ENCODE measurements at places on chromosomes 13 and 19.

DNA sequence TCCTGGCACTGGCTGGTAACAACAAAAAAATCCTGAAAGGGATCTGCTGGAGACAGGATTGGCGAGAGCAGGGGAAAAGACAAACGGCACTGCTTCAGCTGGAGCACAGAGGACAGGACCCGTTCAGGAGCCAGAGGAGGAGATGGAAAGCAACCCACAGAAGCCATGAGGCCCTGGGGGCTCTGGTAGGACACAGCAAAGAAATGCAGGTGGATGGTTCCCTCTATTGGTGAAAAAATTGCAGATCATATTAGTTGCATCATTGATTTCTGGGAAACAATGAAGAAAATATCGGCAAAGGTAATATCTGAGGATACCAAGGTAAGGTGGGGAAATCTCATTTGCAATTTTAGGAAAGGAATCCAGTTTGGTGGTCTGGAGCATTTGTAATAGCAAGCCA lies 25.7 kb upstream of the TPP2 start:
- DNase-seq: no peak

DNA sequence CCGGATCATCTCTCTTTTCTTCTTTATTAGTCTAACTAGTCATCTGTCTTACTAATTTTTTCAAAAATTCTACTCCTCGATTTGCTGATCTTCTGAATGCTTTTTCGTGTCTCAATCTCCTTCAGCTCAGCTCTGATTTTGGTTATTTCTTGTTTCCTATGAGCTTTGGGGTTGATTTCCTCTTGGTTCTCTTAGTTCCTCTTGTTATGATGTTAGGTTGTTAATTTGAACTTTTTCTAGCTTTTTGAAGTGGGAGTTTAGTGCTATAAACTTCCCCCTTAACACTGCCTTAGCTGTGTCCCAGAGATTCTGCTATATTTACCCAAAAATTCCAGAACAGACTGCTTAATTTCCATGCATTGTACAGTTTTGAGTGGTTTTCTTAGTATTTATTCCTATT lies 3.4 kb downstream of the FCAR start:
- DNase-seq: no peak

DNA sequence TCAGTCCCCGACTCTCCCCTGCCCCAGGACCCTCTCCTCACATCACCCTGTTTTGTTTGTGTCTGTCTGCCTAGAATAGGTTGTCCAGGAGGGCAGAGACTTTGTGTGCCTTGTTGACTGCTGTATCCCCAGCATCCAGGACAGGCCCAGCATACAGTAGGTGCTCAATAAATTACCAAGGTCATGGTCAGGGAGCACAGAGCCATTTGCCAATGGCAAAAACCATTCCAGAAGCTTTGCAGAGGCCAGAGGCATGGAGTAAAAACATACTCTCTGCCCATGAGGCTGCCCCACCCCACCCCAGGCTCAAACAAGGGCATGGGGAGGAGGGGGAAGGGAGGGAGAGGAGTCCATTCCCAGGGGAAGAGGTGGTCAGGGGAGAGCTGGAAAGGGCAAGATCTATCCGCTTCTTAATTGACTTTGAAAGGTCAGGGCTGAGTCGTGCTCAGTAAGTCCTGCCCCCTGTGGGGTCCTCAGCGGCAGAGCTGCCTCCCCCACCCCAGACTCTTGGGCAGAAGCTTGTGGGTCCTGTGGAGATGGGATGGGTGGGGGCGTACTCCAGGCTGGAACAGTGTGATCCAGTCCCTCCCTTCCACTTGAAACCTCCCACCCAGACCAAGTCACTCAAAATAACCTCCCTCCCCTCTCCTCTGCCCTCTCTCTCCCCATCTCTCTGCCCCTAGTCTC lies 4.4 kb downstream of the GPR4 start:
- no peak for DNase-seq

DNA sequence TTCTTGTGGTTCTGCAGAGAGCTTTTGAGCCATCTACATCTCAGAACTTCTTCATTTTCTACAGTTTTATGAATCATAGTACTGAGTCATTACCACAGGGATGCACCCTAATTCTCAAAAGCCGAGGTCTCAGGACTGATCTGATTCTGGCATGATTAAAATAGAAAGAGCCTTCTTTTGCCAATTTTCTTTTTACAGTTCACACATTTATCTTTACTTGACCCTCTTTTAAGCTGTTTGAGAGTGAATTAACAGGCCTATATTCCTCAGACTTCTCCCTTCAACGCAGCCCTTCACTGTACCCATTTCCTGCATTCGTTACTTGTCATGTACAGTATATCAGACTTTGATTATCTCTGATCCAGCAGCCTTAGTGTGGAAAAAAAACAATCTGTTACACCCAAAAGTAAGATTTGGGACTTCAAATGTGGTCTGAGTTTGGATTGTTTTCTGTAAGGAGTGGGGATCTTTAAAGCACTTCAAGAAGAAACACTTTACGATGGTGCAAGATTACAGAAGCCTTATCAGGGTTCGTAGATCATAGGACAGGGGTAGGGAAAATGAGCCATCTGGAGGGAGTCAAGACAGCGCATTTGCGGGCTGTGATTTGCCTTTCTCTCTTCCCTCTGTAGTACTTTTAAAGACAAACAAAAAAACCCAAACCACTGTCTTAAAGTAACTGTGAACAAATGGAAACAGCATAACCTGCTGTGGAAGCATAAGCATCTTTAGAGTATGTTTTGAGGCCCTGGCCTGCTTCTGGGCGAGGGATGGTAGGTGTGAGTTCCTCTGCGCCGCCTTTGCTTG lies 15.3 kb upstream of the GPR183 start:
- no peak for DNase-seq

GRCh38 chr19:53158119-53158656 lies 665 bp downstream of the ZNF347 start:
- DNase-seq: no peak

GRCh38 chr13:41409611-41410010 lies 47.7 kb upstream of the RGCC start:
- no peak for DNase-seq

GRCh38 chr19:58352760-58353671 lies at the start of gene A1BG:
A1BG (minus strand) TSS chr19:58353492; CDS start chr19:58353437, 55 bp downstream.
- DNase-seq: no peak

DNA sequence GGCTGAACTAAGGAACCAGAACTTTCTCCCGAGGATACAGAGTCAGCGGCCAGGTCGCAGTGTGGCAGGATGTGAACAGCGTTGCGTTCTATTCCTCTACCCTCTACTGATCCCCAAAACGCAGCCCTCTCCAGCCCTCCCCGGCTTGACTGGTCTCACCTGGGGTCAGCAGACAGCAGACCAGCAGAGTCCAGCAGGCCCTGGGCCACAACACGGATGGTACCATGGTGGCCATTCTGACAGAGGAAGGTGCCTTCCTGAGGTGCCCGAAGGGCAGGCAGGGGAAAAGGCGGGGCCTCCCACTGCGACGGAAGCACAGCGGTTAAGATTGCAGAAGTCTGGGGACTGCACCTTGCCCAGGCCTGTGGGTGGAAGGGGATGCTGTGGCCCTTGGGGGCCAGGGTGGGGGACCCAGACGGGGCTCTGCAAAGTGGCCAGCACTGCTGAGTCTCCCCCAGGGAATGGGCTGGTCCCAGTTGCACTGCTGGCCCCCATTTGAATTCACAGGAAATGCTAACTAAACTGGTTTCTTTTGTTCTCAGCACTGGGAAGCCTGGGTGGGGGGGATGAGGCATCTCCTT lies at the start of gene ICAM3:
TSS of gene ICAM3 (minus strand) at position 245 of the 581 bp plus-strand sequence. CDS start at position 235, 10 bp downstream.
- no peak for DNase-seq

- no peak for DNase-seq
These were observed 142.7 kb downstream of the USP12 start for GRCh38 chr13:27028683-27029480.

GRCh38 chr13:42064259-42064658 lies 15.8 kb downstream of the DGKH start:
- no peak for DNase-seq

DNA sequence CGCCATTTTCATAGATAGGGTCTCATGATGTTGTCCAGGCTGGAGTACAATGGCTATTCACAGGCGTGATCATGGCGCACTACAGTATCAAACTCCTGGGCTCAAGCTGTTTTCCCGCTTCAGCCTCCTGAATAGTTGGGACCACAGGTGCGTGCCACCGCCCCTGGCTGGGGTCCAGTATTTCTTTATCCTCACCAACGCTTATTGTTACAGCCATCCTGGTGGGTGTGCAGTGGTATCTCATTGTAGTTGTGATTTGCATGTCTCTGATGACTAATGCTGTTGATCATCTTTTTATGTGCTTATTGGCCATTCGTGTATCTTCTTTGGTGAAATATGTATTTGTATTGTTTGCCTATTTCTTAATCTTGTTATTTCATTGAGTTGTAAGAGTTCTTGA lies 49.0 kb downstream of the SIPA1L3 start:
- no peak for DNase-seq

DNA sequence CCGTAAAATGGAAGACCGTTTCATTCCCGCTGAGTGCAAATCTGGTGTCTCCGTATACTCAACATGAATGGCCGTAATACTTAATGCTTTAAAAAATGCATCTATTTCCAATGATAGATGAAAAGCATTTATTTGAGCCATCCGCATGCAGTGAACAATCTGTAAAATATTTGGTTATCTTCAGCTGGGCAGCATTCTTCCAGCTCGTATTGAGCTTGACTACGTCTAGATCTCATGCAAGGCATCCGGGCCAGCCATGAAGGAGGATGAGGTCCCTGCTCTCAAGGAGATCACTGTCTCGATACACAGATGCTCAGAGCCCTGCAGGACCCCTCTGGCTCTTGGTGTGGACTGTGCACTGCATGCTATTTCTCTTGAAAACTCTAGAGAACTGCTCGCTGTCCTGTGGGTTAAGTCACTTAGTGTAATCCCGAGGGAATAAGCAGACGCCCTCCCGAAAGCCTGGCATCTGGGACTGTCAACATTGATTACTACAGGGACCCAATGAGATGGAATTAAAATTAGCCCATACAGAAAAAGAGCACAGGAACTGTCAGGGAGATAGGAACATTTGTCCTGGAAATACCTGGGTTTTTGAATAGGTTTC lies 112.4 kb upstream of the RNF113B start:
- DNase-seq: no peak

DNA sequence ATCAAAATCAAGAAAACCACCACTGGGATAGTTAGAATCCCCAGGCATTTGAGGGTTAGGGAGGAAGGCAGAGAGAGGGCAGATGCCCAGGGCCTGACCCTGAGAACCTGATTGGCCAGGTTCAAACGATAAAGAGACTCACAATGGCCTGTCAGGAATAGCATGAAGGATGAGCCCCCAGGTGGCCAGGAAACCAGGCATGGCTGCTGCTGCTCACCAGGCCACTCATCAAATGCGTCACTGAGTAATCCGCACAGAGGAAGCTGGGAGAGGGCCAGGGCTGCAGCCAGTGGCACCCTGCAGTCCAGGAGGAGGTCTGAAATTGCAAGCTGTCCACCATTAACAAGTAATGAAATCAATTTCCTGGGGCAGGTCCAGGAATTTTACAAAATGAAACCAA lies 111.3 kb downstream of the KATNAL1 start:
- DNase-seq: peak; percentile 16

- DNase-seq: peak; percentile 9
These were observed 4.8 kb upstream of the ATF5 start for GRCh38 chr19:49924004-49924880.

DNA sequence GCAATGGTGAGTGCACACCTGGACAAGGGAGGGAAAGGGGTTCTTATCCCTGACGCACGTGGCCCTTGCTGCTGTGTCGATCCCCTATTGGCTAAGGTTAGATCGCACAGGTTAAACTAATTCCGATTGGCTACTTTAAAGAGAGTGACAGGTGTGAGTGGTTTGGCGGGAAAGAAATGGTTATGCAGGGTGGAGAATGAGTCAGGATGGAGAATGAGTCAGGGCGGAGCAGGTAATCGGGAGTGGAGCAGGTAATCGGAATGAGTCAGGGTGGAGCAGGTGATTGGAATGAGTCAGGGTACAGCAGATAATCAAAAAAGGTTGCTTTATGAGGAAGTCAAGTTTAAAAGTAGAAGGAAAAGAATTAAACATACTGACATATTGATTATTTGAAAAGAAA lies 24.4 kb upstream of the SIAH3 start:
- no peak for DNase-seq

DNA sequence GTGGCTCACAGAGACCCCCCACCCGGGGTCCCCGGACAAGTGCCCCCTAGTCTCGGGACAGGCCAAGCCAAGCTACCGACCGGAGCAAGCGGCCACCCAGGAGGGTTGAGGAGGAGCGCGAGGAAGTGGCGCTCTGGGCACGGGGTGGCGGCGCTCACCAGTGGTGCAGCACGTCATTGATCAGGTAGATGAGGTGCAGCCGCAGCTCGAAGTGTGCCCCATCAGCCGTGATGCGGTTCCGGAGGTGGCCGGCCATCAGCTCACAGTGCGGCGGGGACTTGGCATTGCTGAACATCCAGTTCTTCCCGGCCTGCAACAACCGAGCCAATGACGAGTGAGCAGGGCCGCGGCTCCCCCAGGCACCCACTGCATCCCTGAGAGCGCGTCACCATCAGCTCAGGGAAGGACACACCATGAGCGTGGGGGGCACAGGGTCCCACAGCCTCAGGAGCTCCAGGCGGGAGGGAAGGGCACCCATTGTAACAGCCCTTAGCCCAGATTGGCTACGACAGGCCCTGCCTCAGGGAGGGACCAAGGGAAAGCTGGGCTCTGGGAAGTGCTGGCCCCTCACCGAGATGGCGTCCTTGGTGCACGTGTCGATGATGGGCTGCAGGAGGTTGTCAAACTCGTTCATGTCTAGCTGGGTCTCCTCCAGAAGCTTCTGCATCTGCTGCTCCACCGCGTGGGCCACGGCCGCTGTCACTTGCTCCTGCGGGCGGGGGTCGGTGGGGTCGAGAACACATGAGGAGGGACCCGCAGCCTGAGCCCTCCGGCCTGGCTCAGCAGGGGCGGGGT lies 9.6 kb downstream of the CHERP start:
- DNase-seq: no peak

GRCh38 chr13:100984085-100984705 lies 309.6 kb upstream of the TMTC4 start:
- DNase-seq: no peak

DNA sequence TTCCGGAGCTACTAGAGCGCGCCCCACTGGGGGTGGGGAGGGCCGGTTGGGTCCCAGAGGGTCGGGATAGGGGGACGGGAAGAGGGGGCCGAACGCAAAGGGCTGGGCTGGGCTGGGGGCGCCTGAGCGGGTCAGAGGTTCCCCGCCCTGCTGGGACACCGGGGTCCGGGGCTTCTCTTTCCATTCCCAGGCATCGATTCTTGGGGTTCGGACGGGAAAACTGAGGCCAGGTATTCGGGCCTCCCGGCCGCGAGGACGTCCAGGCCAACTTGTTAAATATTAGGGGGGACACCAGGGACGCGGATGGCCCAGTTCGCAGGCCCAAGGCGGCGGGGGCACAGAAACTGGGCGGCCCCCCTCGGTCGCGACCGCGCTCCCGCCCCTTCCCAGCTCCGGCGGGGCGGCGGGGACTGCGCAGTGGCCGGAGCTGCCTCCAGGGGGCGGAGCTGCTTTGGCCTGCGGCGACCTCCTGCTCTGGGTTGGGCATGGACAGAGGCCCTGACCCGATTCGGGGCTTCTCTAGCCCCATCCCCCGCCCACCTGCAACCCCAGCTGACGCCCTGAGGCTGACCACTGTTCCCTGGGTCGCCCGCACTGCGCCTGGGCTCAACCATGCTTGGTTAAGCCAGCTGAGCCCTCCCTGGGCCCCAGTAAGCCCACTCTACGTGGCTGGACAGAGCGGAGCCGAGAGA lies 1.2 kb upstream of the KLF16 start:
- DNase-seq: no peak
